ENCODE measurements at places on chromosomes 3 and 15.

GRCh38 chr3:30984855-30985749 is 90.6 kb upstream of the GADL1 start:
- DNase-seq = no peak

GRCh38 chr3:113698956-113699355 is 2.5 kb upstream of the USF3 start:
- DNase-seq = no peak

- no peak for DNase-seq
Observed at GRCh38 chr15:100929641-100930042, 10.5 kb downstream of the LRRK1 start.

DNA sequence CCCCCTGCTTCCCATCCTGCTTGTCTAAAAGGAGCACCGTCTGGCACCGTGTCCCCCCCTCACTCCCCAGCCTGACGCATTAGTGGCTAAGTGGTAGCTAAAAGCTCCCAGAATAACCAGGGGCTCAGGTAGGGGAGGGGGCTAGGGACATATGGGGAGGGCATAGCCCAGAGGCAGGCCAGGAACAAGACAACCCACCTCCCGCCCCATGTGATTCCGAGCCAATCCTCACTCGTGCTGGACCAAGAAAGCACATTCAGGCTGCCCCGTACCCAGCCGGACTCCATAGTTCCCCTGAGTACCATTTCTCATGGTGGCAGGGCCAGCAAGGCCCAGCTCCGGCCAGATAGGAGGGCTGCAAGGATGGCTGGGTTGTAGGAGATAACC is 11.5 kb downstream of the SEMA7A start:
- DNase-seq = no peak

DNA sequence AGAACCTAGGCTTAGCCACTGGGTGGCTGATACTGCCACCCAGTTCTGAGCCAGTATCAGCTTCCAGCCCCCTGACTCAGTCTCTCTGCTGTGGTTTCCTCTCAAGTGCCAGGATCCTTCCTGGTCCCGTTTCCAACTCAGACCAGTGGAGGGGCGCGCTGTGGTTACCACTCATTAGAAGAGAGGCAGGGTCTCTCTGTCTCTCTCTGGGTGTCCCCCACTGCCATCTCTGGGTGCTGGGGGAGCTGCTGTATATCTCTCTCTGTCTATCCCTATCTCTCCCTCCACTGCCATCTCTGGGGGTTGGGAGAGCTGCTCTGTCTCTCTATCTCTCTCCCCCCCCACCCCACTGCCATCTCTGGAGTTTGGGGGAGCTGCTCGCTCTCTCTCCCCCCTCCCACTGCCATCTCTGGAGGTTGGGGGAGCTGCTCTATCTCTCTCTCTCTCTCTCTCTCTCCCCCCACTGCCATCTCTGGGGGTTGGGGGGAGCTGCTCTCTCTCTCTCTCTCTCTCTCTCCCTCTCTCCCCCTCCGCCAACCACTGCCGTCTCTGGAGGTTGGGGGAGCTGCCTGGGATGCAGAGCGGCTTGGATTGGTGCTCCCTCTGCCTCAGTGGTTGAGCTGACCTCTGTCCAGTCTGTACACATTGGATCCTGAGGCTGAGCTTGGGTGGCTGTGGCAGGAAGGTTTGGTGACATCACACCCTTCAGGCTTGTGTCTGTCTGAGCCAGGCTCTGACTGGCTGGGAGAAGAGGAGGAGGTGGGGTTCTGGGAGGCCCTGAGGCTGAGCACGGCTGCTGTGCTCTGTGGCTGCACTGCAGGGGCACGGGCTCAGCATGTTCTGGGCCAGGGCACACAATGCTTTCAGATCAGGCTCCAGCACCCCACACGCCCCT is 98.9 kb downstream of the APBA2 start:
- DNase-seq = no peak

Data from bone marrow (tissue), 2 donors.